Left lung (tissue), 14 donors: ENCODE measurements at places on chromosomes 1 and 21.

DNA sequence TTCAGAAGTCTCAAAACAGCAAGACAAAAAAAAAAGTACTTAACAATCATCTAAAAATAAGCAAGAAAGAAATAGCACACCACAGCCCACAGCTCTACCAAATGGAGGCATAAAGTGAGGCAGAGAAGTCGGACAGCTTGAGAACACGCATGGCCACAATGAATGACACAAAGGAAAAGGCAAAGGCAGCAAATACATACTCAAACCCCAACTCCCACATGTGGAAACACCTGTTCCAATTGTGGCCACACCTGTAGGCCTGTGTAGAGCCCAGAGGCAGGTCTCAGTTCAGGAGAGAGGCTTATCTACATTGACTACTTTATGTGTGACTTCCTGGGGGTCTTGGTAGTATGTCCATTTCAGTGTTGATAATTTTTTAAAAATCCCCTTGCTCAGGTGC lies 543.5 kb downstream of the LMO4 start:
- no peaks in the 10 kb centered on the region for H3K36me3 ChIP-seq
- no peak overlapping the region for H3K4me3 ChIP-seq
- no peak overlapping the region for H3K27ac ChIP-seq
- no peaks in the 10 kb centered on the region for H3K4me1 ChIP-seq
- no peaks in the 10 kb centered on the region for H3K27me3 ChIP-seq
- no peak for DNase-seq

GRCh38 chr1:63892632-63893395 lies 119.0 kb downstream of the ROR1 start:
- no peaks in the 10 kb centered on the region for H3K27me3 ChIP-seq
- no peaks in the 10 kb centered on the region for H3K4me1 ChIP-seq
- DNase-seq = no peak
- H3K27ac ChIP-seq = no peak overlapping the region
- H3K36me3 ChIP-seq = no peaks in the 10 kb centered on the region
- no peak overlapping the region for H3K4me3 ChIP-seq

- no peak for DNase-seq
- H3K4me3 ChIP-seq = no peak overlapping the region
- no peaks in the 10 kb centered on the region for H3K27me3 ChIP-seq
- peaks cover 10% of the 10 kb centered on the region for H3K4me1 ChIP-seq
- peaks cover 49% of the 10 kb centered on the region for H3K36me3 ChIP-seq
Observed at GRCh38 chr1:3852091-3852490, 4.9 kb downstream of the CEP104 start.

- H3K4me3 ChIP-seq = no peak overlapping the region
- H3K36me3 ChIP-seq = no peaks in the 10 kb centered on the region
- no peak overlapping the region for H3K27ac ChIP-seq
Observed at GRCh38 chr1:85196358-85196757, 4.5 kb downstream of the SYDE2 start.

DNA sequence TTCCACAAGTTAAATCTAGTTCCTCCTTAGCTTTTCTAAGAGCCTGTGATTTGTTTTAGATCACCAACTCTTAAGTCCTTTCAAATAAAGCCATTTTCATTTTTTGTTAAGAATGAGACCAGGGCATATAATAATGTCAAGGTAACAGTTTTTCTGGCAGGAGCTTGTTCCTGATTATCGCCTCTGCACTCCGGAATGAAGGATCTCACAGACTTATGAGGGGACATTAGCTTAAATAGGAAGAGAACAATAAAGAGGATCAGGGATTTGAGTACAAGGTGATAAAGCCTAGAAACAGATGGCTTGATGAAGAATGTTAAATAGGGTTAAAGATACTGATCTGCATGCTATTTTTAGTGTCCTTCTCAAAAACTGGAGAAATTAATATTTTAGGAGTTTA lies 13.6 kb upstream of the OTUD7B start:
- no peak overlapping the region for H3K4me3 ChIP-seq
- no peaks in the 10 kb centered on the region for H3K27me3 ChIP-seq
- no peaks in the 10 kb centered on the region for H3K36me3 ChIP-seq
- DNase-seq = no peak
- H3K4me1 ChIP-seq = no peaks in the 10 kb centered on the region
- no peak overlapping the region for H3K27ac ChIP-seq

DNA sequence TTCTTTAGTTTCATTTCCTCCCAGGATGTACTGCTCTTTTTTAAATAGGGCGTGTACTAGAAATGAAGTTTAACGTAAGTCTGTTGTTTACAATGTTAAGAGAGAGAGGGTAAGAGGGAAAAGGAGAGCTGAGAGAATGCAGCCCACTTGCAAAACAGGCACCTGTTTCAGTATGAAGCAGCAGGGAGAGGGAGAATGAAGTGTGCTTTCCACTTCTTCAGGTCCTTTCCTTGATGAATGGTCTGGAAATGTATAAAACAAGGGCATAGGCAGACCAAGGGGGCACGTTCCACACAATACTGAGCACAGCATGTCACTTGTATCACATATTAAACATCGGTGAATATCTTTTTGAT lies 2.0 kb downstream of the KCNA3 start:
- no peak for DNase-seq
- peak overlapping the region; percentile 16 for H3K4me3 ChIP-seq
- H3K27ac ChIP-seq = peak overlapping the region; percentile 46
- no peaks in the 10 kb centered on the region for H3K36me3 ChIP-seq
- peaks cover 18% of the 10 kb centered on the region for H3K27me3 ChIP-seq
